ENCODE measurements at places on chromosomes 2 and 18. TPM values are rescaled to one million over a fixed set of nuclear protein-coding genes. Genes with fewer than 3 reads are reported as not detected.

GRCh38 chr2:10522726-10523405, 74.7 kb upstream of the ODC1 start:
- DNase-seq = no peak

GRCh38 chr2:161120775-161121174, 39.5 kb upstream of the TANK start:
- DNase-seq = no peak

DNA sequence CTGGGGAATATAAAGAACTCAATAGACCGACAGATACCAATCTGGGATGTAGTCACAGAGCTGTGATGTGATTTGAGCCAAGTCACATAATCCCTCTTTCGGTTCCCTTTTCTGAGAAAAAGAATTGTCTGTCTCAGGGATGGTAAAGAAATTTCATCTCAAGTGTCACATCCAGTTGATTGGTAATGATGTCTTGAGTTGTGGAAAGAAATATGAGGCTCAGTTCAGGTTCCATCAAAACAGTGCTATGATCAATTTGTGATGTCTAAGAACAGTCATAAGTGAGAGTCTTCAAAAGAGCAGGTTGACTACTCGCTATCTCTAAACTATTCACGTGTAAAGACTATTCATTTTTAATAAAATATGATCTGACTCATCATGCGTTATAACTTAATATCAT, 223.3 kb downstream of the METTL4 start:
- no peak for DNase-seq

- DNase-seq = no peak
These were observed 162.7 kb upstream of the NT5C1B start for GRCh38 chr2:18752022-18752493.

- no peak for DNase-seq
These were observed 50.0 kb downstream of the NAB1 start for GRCh38 chr2:190698895-190699294.

DNA sequence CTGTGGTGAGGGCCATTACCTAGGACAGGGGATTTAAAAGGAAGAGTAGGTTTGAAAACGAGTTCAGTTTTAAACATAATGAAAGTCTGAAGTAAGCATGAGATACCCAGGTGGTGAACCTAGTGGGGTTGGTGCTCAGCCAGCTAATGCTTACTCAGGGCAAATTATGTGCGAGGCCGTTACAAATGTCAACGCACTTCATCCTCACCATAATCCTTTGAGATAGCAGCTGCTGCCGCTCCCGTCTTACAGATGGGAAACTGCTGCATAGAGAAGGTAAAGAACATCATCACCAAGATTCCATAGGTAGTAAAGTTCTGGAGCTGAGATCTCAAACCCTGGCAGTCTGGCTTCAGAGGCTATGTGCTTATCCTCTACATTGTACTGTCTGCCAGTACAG, 209.0 kb downstream of the DYM start:
- no peak for DNase-seq

- DNase-seq = peak; percentile 72
These were observed 6.1 kb downstream of the CTDSP1 start for GRCh38 chr2:218405746-218406208.

DNA sequence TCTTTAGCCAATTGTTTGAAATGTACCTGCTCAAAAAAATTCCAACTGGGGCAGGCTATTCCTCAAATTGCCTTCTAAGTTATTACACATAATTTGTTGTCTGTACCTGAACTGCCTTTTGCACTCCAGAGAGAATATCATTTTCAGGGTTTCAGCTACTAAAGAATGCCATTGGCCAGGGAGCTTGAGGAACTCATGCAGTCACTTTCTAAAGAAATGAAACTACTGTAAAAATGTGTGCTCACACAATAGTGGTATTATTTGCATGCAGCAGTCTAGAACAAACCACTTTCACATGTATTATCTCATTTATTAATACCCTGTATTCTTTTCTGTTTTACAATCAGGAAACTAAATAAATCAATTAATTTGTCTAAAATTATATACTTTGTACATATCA, 152.2 kb downstream of the PID1 start:
- no peak for DNase-seq

GRCh38 chr2:205290299-205290698, 392.0 kb upstream of the NRP2 start:
- DNase-seq = no peak

DNA sequence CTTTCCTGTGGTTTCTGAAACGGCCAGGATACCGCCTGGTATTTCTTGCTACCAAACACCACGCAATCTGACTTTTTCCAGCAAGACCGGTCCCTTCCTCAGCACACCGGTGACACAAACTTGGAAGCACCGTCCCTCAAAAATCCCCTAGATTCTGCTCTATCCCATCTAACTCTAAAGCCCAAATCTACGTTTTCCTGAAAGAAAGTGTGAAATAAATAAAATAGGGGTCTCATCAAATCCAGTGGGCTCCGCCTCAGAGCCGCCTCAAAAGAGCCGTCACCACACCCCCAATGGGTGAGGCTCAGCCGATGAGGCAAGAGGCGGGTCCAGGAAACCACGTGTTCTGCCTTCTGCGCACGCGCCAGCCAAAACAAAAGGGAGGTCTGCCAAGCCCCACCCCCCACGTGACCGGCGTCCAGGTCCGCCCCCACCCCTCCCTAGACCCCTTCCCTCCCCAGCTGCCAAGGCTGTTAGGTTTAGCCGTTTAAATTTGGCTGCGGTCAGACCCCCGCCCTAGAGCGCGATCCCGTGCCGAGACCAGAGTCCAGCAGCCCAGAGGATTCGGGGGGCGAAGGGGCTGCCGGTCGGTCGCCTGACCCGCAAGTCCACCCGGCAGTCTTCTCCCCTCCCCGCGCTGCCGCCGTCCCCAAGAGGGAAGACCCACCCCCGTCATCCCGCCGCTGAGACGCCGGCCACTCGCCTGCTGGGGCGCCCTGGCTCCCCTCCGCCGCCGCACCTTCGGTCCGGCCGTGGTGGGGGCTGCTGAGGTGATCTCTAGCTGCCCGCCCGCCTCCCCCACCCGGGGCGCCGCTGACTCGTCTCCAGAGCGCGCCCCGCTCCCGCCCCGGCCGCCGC, 534 bp downstream of the KANSL1L start:
- peak; percentile 97 for DNase-seq

GRCh38 chr2:182891611-182892010, 25.2 kb upstream of the FRZB start:
- no peak for DNase-seq

GRCh38 chr18:75958683-75959082, 531.2 kb upstream of the SMIM21 start:
- no peak for DNase-seq

- no peak for DNase-seq
These were observed 160.6 kb downstream of the LAMA1 start for GRCh38 chr18:6956999-6957398.

DNA sequence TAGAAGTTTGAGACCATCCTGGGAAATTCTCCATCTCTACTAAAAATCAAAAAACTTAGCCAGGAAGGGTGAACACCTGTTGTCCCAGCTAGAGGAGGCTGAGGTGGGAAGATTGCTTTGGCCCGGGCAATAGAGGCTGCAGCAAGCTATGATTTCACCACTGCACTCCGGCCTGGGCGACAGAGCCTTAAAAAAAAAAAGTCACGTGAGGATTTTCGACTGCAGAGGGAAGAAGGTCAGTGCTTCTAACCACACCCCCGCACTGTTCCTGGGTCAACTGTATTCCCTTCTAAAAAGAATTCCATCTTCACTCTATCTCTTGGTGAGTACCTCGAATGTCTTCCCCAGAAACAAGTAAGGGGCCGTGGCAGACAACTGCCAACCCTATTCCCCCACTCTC, 31.3 kb downstream of the ADAM17 start:
- DNase-seq = no peak

GRCh38 chr2:27606611-27607010, 22.2 kb downstream of the CCDC121 start:
- no peak for DNase-seq

- DNase-seq = peak; percentile 57
These were observed 12.3 kb downstream of the CROCC2 start for GRCh38 chr2:240918258-240919091.

- DNase-seq = no peak
These were observed 14.0 kb downstream of the PXDN start for GRCh38 chr2:1730015-1730927.

- peak; percentile 27 for DNase-seq
These were observed 532.5 kb upstream of the SLC39A10 start for GRCh38 chr2:195124391-195125079.

- no peak for DNase-seq
These were observed 286.1 kb upstream of the SIX3 start for GRCh38 chr2:44655401-44655864.

DNA sequence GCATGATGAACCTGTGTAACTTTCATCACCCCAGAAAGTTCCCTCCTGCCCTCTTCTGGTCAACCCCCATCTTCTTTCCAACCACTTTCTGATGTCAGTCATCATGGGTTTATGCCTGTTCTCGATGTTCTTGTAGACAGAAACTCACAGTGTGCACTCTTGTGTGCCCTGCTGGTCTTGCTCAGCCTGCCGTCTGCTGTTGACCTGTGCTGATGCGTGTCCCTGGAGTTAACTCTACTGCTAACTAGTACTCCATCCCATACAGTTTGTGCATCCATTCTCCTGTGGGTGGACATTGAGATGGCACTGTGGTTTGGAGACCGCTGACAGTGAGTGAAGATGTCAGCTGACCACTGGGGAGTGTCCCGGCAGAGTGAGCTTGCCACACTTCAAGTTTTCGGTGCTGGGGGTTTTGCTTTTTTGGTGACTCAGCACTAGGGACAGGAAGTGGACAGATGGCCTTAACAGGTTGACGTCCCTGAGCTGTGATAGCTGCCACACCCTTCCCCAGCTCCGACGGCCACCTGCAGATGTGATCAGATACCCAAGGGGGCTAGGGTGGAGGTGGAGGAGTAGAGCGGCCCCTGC, 14.8 kb downstream of the KLHL29 start:
- no peak for DNase-seq

Gene OSR1
- total RNA-seq = 6.3 TPM

Gene CROCC2
- not detected for total RNA-seq

Gene TRIM54
- total RNA-seq = 282 TPM

Gene LIMS4
- 3.7 TPM for total RNA-seq

Gene FTCDNL1
- 3.0 TPM for total RNA-seq

Gene NCL
- total RNA-seq = 218 TPM

Gene NEURL3
- 0.14 TPM for total RNA-seq

Gene NEU2
- total RNA-seq = not detected

Gene FLACC1
- 6.5 TPM for total RNA-seq

Gene CNNM3
- 13.3 TPM for total RNA-seq

Gene CPO
- total RNA-seq = 0.73 TPM

Gene CHRNG
- total RNA-seq = not detected
